ENCODE measurements at places on chromosomes 6 and 20.

DNA sequence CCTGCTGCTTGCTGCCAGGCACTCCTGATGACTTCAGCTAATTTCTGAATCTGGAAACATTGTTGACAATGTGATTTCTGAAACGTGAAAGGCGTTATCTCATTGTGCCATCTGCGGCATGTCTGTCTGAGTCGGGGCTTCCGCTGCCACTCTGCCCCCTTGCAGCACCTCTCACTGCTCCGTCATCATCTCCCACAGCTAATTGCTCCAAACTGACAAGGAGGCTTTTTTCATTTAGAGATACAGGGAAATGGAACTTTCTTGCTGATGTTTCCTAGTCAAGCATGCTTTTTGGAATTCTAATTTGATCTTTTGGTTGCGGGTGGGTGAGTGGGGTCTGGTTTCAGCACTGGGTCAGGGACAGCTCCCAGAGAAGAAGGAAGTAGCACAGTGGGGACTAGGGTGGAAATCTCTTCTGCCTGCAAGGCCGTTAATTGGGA lies 233.5 kb downstream of the DHX35 start:
- no peak for DNase-seq

DNA sequence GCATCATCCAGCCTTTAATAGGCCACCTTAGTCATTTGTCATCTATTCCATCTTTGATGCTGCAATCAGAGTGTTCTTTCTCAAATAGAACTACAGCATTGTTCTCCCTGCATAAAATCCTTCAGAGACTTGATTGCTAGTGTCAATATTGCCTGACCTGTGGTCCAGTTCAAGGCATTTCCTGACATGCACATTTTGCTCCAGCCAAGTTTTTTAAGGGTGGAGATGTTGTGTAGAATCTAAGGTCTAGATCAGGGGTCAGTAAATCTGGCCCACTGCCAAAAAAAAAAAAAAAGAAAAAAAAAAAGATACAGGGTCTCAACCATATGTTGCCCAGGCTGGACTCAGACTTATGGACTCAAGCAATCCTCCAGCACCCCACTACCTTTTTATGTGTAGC lies 354.4 kb downstream of the FRK start:
- DNase-seq, result no peak

GRCh38 chr20:9298906-9299305 lies 215.5 kb upstream of the LAMP5 start:
- DNase-seq, result no peak

DNA sequence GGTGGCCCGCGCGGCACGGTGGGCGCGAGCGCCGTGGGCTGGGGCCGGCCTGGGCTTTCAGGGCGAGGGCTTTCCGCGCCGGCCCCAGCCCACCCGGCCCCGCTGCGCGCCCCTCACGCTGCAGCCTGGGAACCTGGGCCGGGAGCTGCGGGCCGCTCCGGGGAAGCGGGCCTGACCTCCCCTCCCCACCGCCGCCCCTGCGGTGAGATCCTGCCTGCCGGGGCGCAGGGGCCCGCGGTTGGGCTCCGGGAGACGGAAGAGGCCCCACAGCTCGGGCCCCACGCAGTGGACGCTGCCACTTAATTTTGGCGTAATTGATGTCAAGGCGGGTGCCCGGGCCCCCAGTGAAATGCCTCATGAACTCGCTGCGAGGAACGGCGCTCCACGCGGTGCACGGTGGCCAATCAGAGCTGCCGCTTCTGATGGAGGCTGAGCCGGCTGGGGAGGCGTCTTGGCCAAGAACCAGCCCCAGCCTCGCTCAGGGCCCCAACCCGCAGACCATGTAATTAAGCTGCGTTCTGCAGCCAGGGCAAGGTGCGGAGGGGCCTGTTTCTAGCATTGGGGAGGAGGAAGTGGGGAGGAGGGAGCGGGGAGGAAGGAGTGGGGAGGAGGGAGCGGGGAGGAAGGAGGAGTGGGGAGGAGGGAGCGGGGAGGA lies 96.1 kb upstream of the BHLHE23 start:
- no peak for DNase-seq

DNA sequence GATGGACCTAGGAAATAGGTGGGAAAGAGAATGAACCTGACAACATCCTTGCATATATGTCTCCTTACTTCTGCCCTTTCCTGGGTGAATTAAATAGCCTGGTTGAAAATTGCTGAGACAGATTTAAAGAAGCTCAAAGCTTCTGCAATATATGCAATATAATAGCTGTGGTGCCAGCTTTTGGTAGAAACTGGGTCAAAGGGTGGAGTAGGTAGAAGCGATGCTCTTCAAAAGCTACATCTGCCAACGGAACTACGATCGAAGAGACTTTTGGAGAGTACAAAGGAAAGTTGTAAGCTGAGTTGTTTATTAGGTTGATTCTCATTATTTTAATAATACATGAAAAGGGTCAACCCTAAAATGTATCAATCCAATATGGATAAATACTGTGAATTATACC lies 22.8 kb upstream of the TTK start:
- DNase-seq, result no peak

GRCh38 chr6:13803581-13803980 lies 10.8 kb downstream of the MCUR1 start:
- DNase-seq, result no peak

DNA sequence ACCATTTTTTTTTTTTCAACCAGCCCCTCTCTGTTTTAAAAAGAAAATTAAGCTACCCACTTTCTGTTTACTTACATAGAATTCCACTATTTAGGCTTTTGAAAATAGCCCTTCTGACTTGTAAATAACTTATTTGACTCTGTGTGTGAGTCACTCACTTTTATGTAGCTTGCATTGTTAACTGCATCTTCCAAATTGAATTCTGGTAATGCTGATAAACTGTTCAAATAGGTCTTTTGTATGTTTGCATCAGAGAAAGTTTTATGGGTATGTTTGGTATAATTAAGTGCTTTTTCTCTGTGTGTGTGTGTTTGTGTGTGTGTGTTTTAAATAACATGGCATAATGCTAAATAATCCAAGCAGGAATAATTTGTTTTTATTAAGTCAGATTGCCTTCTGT lies 360.1 kb downstream of the PLCB1 start:
- no peak for DNase-seq

DNA sequence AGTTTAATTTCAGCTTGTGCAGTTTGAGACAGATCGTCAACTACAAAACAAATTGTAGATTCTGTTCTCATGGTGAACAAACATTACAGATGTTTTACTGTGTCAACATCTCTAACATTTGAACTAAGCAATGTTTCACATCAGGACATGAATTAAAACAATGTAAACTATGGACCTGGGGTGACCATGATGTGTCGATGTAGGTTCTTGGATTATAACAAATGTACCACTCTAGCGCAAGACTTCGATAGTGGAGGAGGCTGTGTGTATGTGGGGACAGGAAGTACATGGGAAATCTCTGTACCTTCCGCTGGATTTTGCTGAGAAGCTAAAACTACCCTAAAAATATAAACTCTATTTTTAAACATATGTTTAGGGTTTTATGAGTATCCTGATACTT lies 17.1 kb downstream of the HIVEP2 start:
- no peak for DNase-seq

DNA sequence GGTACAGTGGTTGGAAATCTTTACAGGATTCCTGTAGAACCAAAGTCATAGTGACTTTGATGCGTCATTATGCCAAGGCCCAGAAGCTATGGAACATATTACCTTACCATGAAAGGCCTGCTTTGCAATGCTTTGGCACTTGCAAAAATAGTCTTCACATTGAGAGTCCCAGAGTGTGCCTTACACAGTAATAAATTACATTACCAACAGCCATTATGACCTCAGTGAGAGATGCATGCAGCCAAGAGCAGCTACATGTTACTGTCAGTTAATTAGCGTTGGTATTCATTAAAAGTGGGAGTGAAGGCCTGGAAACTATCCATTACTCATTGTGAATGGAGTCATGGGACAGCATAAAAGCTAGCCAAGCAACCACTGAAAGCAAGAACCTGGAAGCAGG lies 39.2 kb upstream of the HDDC2 start:
- DNase-seq, result no peak

DNA sequence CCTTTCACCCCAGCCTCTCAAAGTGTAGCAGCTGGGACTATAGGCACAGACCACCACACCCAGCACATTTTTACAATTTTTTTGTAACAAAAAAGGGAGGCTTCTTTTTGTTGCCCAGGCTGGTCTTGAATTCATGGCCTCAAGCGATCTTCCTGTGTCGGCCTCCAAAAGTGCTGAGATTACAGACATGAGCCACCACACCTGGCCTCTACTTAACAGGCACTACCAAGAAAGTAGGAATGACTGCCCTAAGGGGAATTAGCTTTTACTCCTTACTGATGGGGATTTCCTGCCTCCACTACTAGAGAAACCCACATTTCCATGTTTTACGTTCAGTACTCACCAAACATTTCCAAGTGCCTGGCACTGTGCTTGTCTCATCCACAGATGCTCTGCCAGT lies 109.6 kb downstream of the CARMIL1 start:
- no peak for DNase-seq

DNA sequence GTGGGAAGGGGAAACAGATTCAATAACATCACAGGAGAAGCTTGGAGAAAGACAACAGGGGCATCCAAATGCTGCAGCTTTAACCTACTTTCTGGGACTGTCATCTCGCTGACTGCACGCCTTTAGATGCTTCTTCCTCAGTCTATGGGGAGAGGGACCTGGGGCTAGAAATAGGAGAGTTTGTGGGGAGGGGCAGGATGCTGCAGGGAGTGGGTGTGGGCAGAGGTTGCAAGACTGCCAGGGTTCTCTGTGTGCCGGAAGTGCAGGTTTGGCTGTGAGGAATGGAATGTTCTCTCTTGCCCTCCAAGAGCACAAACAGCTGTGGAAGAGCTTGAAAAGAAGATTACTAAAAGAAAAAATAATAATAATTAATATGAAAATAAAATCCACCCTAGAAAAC lies 93.2 kb downstream of the FOXO3 start:
- DNase-seq, result peak; percentile 70

DNA sequence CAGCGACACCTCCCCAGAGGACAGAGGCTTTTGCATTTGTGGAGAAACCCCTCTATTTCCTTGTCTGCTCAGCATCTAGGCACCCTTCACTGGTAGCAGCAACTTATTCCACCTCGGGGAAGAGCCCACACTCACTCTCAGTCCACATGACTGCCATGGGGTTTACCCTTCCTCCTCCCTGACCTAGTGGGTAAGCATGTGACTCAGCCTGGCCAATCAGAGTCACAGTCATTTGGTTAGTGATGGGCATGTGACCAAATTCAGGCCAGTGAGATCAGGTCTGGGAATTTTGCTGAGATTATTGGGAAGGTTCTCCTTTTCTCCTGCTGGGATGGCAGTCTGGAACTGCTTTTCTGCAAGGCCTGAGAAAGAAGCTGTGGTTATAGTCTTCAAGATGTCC lies 145.7 kb upstream of the PHACTR3 start:
- no peak for DNase-seq

DNA sequence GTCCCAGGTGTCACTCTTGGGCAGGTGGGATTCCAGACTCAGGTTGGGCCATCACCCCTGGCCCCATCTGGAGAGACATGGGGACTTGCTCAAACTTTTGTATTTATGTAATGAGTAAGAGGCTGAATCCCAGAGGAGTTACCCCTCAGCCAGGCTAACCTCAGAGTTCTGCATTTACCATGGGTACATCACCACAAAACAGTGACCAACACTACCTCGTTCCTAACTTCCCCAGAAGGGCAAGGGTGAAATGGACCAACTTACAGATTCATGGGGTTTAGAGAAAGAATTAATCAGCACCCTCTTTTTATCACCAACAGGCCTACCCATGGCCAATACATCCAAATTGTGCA lies 259.9 kb upstream of the MARCKS start:
- DNase-seq, result no peak

GRCh38 chr6:52136055-52136454 lies 48.6 kb upstream of the PKHD1 start:
- no peak for DNase-seq

GRCh38 chr6:158972241-158973233 lies 27.5 kb downstream of the RSPH3 start:
- DNase-seq, result no peak

DNA sequence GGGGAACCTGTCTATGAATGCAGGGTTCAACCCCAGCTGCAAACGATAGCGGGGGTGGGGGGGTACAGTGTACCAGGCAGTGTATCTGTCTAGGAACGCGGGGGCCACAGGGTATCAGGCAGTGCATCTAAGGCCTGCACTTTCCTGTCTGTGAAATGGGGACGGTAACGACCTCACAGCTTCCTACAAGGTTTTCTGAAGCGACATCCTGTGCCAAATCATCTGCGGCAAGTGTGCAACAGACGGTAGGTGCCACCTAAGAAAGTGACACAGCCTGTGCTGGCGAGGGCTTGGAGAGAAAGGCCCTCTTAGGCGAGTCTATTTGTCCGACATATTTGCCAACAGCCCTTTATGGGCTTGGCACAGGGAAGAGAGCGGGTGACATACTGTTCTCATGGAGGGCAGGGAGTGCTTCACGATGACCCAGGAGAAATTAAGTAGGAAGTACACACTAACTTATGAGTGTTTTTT lies 3.8 kb downstream of the DIDO1 start:
- DNase-seq, result no peak

DNA sequence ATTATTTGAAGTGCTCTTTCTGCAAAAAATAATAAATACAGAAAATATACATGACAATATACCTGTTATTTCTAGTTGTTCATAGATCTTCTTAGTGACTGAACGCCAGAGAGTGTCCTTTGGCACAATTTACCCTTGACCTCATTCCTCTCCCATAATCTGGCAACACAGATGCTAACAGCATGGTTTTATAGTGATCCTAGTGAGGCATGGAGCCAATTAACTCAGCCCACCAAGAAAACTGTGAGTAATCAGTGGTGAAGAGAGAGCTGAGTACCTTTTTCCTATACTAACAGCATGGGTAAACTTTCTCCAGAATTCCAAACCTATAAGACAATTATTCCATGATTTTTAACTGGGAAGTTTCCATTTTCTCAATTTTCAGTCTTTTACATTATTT lies 61.0 kb downstream of the VGLL2 start:
- no peak for DNase-seq

DNA sequence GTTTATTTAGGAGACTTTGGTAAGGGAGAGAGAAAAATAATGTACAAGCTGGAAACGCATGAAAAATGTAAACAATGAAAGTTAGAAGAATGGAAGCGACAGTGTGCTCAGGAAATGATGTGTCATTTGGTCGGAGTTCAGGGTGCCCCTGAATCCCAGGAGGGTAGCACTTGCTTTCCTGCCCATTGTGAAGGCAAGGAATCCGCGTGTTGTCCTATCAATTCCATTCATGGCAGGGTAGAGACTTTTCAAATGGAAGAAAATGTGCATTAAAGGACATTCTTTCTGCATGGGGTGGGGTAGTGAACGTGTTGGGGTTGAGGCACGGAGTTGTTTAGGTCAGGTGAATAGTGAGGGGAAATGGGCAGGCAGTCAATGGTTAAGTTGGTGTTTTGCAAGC lies 33.7 kb downstream of the GCNT2 start:
- DNase-seq, result no peak

GRCh38 chr6:150016324-150017185 lies 8.8 kb downstream of the RAET1L start:
- no peak for DNase-seq
